Activated CD8-positive, alpha-beta memory T cell treated with anti-CD3 and anti-CD28 coated beads for 24 hours (primary cell): ENCODE measurements at places on chromosomes 11 and 22.

GRCh38 chr11:127943763-127944162, 643.6 kb downstream of the ETS1 start:
- DNase-seq = no peak

GRCh38 chr11:8252946-8253345, 10.7 kb downstream of the LMO1 start:
- no peak for DNase-seq

DNA sequence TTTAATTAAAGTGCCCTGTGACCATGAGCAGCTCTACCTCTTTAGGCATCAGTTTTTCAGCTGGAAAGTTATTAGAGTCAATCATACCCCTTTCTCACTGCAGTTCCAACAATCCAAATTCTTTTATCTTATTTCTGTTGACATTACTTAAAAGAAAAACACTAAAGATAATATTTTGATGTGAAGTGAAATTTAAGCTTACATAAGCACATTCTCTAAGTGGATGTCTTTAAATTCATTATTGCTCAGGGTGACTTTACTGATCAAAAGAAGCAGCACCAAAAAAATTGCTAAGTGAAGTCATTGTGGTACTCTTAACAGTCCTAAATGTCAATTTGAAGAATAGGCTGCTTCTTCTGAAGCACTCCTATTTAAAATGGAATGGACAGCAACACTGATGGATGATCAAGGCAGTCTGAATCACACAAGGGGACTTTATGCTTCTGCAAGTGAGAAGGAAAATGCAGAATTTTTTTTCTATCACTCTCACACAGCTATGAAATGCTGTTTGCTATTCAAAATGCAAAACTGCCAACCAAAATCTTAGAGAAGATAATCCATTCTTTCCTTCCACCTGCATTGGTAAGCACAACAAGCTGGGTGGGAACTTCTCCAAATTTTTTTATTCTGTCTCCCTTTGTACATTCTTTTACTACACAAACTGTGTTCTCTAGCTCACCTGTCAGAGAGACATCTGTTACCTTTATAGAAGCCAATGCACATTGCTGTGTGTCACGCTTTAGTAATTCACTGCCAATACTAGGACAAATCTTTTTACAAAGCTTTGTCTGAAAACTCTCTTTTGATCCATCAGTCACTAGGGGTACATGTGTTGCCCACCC, 179.9 kb downstream of the GRIA4 start:
- no peak for DNase-seq

DNA sequence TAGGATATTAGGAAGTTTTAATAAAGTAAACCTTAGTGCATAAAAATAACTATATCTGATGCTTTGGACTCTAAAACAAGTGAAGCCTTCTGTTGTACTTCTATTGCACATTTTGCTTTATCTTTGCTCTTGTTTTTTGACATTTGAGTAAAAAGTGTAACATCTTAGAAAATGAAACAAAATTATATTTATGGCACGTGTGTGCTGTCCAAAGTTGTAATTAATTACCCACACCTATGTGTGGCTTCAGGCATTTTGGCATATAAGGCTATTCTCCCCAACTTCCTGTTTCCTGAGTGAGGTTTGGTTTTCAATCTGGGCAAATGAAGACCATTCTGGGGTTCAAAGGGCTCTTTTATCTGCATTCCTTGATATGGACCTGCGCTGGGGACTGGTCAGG, at the start of gene OOSP1:
Gene OOSP1, plus strand, starts transcription at position 301 of the 400 bp plus-strand sequence. Its CDS starts 23 bp downstream, at position 324.
- DNase-seq = no peak

GRCh38 chr22:19749876-19750275, 10.7 kb upstream of the TBX1 start:
- DNase-seq = no peak

GRCh38 chr11:66055021-66055420, 2.9 kb downstream of the SF3B2 start:
- no peak for DNase-seq

DNA sequence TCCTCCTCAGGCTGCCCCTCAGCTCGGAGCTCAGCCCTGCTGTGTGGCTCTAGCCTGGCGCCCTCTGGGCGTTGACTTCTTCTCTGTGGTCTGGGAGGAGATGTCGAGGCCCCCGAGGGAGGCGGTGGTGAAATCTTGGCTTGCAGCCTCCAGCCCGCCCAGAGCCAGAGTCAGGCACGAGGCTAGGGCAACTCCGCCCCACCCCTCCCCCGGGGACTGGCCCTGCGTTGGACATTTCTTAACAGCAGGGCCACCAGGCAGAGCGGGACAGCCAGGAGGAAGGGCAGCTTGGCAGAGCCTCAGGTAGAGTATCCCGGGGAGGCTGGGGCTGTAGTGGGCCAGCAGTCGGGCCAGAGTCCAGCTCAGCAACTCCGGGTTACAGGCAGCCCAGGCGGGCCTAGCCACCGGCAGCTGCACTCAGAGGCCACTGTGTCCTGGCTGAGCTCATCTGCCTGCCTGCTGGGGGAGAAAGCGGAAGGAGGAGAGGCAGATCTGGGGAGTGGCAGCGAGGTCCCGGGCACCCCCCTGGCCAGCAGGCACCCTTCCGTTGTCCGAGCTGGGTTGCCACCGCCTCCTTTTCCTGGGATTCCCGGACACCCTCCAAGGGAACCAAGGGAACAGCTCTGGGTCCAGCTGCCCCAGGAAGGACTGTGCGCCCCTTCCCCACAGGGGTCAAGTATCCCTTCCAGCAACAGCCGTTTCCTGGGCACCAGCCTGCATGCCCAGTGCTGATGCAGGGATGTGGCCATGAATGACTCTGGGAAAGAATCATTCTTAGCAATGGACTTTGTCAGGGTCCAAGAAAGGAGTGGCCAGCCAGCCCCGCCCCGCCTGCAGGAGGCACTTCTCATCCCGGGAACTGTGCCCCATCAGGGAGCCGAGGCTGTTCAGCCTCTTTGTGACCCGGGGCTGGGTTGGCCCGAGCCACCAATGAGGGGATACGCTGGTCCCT, at the start of gene ALDH3B1:
Gene ALDH3B1, plus strand, starts transcription at position 238 of the 952 bp plus-strand sequence. CDS start 4,971 bp downstream, outside the sequence.
- no peak for DNase-seq

- no peak for DNase-seq
Observed at GRCh38 chr11:96311120-96311568, 31.9 kb downstream of the MAML2 start.

DNA sequence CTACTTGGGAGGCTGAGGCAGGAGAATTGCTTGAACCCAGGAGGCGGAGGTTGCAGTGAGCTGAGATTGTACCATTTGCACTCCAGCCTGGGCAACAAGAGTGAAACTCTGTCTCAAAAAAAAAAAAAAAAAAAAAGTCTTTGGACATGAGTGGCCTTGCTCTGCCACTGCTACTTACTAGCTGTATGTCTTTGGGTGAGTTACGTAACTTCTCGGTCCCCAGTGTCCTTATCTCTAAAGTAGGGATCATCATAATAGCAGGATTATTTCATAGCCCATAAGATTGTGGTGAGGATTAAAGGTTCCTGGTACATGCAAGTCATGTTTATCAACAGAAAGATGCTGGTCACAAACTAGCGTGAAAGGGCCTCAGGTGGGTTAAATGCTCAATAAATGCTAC, 53.9 kb upstream of the HEPHL1 start:
- DNase-seq = no peak

DNA sequence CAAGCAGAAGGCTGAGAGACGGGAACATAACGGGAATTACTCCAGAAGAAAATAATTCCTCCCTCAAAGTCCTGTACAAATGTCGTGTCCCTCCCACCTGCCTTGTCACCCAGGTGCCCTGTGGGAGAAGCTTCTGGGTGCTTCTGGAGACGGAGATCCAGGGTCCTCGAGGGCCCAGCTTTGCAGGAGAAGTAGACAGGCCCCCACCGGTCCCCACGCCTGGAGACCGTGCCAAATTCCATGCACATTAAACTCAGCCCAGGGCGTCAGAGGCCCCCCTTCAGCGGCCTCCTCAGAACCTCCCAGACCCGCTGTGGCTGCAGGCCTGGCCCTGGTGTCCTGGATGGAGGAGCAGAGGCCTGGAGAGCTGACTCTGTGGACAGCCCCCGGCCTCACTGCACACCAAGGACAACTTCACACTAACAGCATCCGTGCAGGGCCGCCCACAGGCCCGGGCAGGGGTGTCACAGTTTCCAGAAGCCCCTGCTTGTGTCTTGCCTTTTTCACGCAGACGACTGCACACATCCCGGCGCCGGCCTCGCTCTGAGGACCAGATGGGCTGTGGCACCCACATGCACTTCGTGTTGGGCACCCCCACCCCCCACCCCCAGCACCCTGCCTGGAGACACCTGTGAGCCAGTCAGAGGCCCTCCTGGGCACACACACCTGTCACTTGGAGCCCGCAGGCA, 734.3 kb downstream of the BRD1 start:
- DNase-seq = no peak

DNA sequence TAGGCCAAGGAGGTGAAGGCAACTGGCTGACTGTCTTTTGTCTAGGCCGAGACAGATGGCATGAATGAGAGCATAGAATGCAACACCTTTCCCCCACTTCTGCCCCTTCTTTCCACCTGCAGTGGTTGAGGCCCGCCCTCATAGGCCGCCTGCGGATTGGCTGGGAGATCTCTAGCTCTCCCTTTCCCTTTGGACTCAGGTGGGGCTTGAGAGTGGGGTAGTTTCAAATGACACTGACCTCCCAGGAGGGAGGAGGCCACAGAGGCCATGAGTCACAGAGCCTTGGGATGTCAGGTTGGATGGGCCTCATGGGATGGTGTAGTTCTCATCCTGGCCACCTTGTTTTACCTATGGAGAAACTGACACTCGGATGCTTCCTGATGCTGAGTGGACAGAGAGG, 9.1 kb downstream of the MICAL2 start:
- no peak for DNase-seq

DNA sequence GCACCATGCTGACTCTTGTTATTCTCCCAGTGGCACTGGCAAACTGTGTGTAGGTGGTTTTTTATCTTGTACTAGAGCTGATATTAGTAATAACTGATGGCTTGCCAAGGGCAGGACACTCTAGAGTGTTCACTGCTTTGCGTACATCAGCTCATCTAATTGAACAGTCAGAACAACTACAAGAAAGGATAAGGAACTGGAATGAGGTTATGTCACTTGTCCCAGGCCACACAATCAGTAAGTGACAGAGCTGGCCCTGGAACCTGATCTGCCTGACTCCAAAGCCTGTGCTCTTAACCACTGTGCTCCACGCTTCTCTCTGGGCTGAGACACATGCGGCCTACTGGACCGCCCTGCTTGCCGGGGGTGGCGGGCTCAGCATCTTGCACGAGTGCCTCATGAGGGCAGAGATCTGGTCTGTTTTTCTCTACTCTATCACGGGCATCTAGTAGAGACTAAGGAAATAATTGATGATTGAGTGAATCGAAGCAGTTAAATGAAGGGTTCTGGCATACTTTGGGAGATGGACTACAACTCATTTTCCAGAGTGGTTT, 155.9 kb upstream of the SORL1-AS1 start:
- no peak for DNase-seq

- DNase-seq = peak; percentile 58
Observed at GRCh38 chr11:65559535-65559934, 1.4 kb upstream of the LTBP3 start.

GRCh38 chr11:11618973-11619435, 2.8 kb downstream of the GALNT18 start:
- no peak for DNase-seq

DNA sequence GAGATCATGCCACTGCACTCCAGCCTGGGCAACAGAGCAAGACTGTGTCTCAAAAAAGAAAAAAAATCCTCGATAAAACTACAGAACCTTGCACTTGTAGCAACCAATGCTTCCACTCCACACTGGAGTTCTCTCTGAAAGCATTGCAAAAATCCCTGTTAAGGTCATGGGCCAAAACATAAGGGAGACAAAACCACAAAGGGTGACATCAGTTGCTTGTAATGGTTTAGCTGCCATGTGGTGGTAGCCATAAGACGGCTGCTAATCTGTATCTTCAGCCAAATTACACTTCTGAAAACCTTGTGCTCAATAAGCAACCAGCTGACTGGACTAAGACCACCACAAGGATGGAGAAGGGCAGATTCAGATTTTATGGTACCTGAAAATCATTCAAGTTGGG, 20.6 kb upstream of the TPH1 start:
- no peak for DNase-seq
